SJCRH30 (cell line): ENCODE measurements at places on chromosomes 2 and 18. TPM values are rescaled to one million over a fixed set of nuclear protein-coding genes. Genes with fewer than 3 reads are reported as not detected.

DNA sequence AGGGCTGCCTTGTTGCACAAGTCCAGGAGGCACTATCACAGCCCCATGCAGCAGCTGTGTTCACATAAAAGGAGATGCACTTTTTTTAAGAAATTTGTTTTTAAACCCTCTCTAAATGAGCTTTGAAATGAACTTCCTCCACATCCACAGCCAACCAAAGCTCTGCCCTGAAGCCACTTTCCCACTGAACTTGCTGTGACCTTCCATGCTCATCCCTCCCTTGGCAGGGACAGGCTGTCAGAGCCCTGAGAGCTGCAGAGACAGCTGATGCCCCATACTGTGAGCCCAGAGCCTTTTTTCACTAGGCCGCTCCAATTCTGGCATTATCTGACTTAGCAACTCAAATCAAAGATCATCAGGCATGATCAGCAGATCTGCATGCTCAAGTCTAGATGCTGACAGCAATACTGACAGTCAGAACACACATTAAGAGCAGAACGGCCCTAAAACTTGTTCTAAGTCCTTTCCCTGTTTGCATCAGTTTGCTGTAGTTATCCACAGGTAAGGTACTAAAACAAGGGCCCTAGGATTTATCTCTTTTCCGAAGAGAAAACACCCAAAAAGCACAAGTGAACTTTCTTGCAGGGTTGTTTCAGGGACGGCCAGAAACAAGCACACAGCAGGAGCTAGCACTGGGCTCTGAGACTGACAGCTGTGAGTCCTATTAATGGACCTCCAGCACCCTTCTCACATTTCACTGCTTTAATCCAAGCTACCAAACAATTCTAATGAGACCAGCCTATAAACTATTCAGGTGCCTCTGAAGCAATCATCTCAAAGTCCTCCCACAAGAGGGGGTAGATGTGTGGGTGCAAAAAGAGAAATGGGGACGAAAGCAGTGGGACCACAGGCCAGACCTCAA lies 34.9 kb downstream of the RNU4ATAC start:
- peak; percentile 90 for DNase-seq

- no peak for DNase-seq
Observed at GRCh38 chr2:128466776-128467175, 148.1 kb upstream of the HS6ST1 start.

DNA sequence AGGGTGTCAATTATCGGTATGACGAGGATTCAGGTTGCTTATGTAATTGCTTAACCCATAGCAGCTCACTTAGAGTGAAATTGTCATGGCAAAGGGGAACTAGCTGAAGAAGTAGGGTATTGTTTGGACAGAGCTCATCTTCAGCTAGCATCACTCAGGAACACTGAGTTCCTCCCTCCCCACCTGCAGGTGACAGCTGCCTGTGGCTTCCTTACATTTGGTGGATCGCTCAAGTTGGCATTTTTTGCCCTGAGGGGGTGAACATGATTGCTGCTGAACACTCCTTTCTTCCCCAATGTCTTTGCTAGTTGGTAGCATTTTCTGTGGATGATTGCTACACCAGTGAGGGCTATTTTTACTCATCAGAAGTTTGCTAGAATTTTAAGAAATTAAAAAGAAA lies 86.7 kb upstream of the THUMPD2 start:
- DNase-seq, result peak; percentile 18

DNA sequence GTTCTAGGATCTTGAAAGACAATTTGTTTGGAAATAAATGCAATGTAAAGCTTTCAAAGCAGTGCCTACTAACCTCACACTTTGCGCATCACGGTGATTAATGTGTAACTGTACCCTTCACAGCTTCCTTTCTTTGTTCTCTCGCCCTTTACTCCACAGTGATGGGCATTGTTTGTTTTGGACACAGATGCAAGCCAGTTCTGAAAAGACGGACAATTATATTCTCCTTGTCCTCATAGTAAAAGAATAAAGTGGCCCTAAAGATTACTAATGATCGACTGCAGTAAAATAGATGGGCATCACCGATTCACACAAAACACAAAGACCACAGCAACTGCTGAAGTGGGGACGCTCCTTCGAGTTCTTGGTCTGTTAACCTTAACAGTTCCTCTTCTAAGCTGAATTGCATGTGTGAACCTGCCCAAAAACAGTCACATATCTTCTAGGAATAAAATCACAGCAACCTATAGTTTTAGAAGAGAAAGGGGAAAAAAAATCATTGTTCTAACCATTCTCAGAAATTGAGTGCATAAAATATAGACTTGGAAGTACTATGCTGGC lies 7.7 kb downstream of the L3MBTL4 start:
- DNase-seq, result no peak

DNA sequence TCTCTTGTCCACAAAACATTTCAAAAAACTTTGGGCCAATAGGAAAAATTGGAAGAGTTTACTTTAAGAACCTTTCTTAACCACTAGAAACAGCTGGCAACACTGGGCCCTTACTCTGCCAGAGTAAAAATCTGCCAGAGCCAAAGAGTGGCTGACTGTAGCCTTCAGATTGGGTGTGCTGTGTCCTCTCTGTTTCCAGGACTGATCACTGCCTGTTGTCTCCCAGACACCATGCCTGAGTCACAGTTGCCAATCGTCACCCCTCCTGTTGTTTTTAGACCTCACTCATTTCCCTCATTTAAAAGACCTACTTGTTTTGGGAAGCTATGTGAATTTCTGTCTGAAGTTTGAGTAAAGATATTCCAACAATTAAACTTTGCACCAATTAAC lies 159.1 kb downstream of the PPP1R1C start:
- DNase-seq, result peak; percentile 35

DNA sequence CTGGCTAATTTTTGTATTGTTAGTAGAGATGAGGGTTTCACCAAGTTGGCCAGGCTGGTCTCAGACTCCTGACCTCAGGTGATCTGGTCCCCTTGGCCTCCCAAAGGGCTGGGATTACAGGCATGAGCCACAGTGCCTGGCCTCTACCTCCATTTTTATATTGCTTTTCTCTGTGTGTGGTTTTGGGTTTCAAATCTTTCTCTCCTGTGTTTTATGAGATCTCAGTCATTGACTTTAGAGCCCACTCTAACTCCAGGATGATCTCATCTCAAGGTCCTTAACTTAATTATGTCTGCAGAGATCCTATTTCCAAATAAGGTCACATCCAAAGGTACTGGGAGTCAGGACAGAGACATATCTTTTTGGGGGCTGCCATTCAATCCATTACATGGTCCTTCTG lies 24.7 kb downstream of the ARL4C start:
- DNase-seq, result no peak

Gene IL36B
- not detected in 2 replicates for total RNA-seq
